ENCODE measurements at places on chromosomes 12 and 14. TPM values are rescaled to one million over a fixed set of nuclear protein-coding genes. Genes with fewer than 3 reads are reported as not detected.

Gene WASHC3
- 57.0 TPM for polyA plus RNA-seq

Gene EML5
- 1.7 TPM for polyA plus RNA-seq

Gene CLEC2D
- 158 TPM for polyA plus RNA-seq

Gene MUCL1
- not detected for polyA plus RNA-seq

DNA sequence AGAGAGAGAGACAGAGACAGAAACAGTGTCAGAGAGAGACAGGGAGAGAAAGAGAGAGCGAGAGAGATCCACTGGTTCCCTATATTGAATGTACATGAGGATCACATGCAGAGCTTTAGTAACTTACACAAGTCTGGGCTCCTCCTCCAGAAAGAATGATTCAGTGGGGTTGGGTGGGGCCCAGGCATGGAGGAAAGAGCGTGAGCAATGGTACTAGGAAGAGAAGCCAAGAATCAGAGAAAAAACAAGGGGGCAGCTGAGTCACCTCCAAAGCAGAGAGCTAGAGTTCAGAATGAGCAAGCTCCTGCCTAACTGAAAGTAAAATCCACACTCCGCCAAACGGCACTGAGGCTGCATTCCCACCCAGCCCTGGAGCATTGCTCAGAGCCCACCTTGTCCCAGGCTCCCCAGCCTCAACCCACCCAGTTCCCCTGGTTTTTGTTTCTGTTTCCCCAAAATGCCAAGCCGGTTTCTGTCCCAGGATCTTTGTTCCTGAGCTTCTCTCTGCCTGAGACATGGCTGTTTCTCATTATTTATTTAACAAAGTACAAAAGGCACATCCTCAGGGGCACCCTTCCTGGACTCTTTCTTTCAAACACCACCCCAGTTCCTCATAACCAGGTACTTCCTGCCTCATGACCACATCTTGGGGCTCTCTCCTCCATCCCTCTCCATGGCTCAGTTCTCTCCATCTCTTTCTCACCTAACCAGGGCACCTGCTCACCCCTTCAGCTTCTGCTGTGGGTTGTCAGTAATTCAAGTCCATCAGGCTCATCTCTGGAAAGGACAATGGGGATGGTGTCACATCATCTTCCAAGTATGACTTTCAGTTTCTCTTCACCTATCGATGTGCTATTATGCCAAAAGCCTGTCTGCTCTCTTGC lies 670.3 kb upstream of the TBX3 start:
- no peak for DNase-seq

DNA sequence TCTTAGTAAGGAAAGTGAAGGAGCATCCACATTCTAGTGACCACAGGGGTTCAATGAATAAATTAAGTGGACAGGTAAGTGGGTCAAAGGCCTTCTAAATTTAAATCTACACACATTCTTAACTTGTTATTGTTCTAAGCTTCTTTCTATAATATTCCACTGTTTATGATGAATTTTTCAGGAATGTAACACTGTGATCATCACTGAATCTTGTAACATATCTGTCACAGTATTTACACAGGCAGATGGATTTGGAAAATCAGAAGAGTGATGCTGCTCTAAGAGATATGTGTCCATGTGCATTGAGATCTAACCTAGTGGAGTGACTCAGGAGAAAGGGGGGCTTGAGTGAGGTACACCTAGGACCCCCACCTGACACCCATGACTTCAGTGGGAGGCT lies 115.4 kb upstream of the OVCH1 start:
- DNase-seq: no peak
